IPS DF 19.7 (cell line): ENCODE measurements at places on chromosomes 13 and 19.

- DNase-seq = no peak
These were observed 547.5 kb upstream of the SPRY2 start for GRCh38 chr13:80888390-80888789.

DNA sequence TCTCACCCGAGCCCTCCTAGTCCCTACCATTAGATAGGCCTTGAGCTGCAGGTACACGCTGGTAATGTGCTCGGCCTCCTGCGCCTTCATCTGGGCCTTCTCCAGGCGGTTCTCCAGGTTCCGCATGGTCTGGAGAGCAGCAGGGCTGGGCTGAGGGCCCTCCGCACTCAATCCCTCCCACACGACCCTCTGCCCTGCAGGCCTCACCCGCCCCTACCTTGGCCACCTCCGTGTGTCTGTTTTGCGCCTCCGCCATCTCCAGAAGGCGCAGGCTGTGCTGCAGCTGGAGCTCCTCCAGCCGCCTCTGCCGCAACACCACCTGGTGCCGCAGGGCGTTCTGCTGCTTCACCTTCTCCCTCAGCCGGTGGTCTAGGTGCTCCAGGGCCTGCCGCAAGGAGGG lies 7.5 kb upstream of the RGL3 start:
- no peak for DNase-seq

- DNase-seq = no peak
These were observed 18.9 kb upstream of the KCTD15 start for GRCh38 chr19:33777753-33778088.

DNA sequence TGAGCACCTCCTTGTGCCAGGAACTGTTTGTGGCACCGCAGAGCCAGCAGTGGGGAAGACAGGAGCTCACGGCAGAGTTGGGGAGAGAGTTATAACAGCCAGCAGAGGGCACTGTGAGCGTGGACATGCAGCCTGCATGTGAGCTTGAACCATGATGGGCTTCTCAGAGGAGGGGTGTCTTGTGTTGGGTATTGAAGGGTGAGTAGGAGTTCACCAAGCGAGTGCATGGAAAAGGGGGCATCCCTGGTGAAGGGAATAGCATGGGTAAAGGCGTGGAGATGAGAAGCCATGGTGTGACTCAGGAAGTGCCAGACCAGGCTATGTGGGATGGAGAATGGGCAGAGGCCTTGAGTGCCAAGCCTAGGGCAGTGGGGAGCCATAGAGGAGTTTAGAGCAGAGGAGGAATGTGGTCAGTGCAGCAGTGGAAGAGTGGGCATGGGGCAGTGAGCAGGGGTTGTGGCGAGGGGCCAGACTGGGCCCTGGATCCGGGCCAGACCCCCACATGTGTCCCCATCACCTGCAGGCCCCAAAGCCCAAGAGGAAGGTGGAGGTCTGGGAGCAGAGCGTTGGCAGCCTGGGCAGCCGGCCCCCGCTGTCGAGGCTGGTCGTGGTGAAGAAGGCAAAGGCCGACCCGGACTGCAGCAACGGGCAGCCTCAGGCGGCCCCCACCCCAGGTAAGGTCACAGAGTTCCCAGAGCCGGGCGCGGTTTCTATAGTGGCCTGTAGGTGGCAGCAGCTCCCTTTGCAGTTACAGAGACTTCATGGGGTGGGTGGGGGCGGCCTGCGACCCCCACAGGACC lies 11.8 kb upstream of the SHD start:
- peak; percentile 69 for DNase-seq

DNA sequence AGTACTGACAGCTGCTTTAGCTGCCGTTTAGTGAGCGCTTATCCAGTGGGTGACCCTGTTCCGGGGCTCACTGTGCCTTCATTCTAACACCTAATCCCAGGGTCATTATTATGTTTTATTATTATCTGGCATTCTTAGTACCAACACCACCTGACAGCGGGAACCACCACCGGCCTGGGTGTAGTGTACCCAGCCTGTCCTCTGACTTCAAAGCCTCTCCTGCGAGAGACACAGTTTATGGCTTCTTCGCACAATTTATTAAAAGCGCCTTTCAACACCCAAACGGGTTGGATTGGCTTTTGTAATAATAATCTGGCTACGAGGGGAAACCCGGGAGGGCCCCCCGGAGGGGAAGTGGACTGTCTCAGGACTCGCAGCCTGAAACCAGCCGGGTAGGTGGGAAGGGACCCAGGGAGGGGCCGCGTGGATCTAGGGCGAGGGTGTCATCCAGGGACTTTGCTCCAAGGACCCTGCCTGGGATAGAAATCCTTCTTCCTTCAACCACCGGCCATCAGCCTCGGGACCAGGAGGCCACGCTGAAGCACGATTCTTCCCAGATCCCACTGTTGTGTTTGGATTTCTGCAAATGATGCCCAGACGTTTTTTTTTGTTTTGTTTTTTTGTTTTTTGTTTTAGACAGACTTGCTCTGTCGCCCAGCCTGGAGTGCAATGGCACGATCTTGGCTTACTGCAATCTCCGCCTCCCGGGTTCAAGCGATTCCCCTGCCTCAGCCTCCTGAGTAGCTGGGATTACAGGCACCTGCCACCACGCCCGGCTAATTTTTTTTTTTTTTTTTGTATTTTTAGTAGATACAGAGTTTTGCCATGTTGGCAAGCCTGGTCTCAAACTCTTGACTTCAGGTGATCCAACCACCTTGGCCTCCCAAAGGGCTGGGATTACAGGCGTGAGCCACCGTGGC lies 1.6 kb upstream of the ZBTB7A start:
- no peak for DNase-seq

DNA sequence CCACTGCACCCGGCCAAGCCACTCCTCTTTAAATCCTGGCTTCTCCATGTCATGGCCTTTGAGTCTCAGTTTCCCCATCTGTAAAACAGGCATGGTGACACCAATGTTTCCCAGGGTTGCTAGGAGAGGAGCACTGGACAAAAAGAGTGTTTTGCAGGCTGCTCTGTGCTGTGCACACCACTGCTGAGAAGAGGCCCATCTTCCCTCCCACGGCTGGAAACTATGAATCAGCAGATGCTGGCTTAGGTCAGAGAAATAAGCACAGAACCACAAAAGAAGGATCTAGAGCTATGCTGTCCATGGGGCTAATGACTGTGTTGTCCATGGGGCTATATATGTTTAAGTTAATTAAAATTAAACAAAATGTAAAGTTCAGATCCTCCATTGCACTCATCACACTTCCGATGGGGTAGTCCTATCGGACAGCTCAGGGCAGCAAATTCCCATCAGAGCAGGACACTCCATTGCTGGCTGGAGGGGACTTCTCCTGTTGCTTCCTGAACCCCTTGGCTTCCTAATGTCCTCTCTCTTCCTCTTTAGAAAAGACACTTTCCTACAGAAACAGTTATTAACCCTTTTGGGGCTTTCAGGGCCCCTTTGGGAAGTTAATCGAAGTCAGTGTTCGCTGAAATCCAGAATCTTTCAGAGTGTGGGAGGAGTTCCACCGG lies 37.1 kb downstream of the TSHZ3 start:
- DNase-seq = no peak

DNA sequence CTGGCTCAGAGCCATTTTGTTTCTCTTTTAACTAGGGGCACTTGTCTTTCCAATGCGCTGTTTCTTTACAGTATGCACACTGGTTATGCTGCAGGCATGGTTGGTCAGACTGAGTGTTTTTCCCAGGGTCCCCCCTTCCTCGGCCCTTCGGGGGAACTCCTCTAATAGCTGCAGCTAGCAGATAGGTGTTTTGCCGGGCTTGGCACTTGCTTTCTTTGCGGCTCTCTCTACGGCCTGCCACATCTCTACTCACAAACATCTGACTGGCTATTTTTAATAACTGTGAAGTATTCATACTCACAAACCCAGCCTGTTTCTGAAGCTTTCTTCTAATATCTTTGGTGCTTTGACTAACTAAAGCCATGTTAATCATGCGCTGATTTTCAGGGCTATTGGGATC lies 89.4 kb downstream of the SLC25A15 start:
- DNase-seq = no peak

DNA sequence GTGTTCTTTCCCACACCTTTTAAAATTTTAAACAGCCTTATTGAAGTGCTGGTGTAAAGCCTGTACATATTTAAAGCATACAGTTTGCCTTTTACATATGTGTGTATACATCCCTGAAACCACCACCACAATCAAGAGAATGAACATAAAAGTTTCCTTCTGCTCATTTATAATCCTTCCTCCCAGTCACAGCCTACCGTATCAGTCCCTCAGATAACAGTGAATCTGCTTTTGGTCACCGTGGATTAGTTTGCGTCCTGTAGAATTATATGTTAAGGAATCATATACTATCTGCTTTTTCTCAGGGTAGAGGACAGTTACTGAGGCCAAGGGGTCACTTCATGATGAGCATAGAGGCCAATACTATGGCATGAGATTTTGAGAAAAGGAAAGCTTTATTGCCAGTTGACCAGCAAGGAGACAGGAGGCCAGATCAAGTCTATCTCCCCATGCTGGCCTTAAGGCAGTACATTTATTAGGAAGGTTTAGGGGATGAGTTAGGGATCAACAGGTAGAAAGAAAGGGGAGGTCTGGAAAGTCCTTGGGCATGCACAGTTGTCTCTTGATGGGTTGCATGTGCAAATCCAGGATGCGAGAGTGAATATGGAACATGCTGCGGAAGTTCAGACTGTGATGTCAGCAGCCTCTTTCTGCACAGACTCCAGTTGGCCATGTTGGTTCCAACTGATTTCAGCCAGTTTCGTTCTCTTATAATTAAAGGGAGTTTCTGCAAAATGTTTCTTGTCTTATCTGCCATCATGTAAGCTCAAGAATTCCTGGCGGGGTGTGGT lies 36.3 kb upstream of the LSM14A start:
- DNase-seq = no peak

DNA sequence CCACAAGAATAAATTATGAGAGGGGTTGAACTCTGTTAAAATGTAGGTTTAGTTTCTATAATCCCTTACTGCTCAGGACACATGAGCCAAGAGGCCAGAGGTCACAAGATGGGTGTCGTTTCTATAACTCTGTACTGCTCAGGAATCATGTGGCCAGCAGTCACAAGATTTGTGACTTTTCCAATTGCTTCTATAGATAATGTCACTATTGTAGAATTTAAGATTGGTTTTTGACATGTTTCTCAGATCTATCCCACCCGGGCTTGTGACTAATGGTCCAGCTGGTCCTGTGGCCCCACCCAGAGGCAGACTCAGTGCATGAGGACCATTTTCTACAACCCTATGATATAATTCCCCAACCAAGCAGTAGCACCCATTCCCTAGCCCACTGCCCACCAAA lies 662.0 kb upstream of the KLF12 start:
- no peak for DNase-seq

- no peak for DNase-seq
These were observed 445.4 kb downstream of the DCT start for GRCh38 chr13:94033830-94034642.
